ENCODE measurements at places on chromosomes 2 and 18.

DNA sequence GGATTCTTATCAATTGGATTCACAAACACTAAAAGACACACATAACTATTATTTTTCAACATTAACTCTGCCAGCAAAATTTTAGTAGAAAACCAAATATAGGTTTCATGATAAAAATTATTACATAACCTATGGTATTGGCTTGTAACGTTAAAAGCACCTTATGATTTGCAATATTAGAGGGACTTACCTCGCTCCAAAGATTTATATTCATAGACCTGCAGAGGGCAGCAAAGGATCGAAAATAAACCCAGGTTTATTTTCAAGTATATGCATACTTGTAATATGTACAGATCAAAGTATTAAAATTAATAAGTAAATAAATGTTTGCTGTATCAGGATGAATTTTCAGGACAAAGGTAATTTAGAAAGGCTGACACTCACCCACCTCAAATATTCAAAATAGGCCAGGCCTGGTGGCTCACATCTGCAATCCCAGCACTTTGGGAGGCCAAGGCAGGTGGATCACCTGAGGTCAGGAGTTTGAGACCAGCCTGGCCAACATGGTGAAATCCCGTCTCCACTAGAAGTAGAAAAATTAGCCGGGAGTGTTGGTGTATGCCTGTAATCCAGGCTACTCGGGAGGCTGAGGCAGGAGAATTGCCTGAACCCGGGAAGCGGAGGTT, 45.3 kb downstream of the LRPPRC start:
- no peak for DNase-seq

DNA sequence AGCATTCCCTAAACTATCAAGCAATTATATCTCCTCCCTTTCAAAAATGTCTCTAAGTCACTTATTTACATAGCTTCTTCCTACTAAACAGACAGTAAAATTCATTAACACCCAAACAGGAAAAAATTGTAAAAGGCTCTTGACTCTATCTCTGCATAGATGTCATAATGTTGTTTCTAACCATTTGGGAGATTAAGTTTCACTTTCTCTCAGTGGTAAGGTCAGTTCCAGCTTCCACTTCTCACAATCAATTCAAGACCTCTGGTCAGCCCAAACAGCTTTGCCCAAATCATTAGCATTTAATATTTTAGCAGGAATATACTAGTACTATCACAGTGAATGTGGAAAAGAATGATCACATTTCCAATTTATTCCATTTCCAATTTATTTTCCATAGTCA, 374.3 kb upstream of the MC4R start:
- DNase-seq, result no peak

DNA sequence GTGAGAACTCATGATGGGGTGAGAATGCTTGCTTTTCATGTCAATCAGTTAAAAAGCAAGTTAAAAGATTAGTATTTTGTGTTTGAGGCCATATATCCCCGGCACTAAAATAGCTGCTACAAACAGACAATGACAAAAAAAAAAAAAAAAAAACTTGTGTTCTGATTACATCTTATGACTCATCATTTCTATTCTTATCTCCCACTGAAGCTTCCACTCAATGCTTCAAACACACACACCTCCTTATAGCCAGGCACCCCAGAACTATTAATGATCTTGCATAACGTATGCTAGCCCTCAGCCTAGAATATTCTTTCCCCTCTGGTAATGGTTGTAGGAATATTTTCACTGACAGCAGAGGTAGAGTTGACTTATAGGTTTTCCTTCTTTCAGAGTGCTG, 778.3 kb downstream of the TRIB2 start:
- no peak for DNase-seq

GRCh38 chr2:118748245-118748885, 99.1 kb downstream of the EN1 start:
- DNase-seq, result no peak

- DNase-seq, result no peak
Observed at GRCh38 chr18:60377778-60378469, 5.3 kb upstream of the MC4R start.

DNA sequence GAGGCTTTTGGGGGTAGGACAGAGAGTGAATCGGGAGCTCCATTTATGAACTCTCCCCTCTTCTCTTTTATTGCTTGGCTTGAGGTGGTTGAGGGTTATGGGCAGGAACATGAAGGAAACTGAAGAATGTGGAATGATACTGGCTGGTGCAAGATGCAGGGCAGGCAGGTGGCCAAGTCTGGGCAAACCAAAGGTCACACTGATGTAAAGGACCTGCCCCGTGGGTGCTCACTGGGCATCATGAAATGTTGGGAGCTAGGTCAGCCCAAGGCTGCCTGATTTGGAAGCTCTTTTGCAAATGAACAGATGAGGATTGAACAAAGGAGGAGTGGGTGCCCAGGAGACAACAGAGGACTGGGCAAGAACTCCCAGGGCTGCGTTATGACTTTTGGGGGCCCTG, 328.9 kb downstream of the CLIP4 start:
- no peak for DNase-seq

- DNase-seq, result no peak
Observed at GRCh38 chr2:157900684-157901083, 24.6 kb upstream of the ACVR1 start.

GRCh38 chr2:169072163-169072925, 3.0 kb downstream of the DHRS9 start:
- peak; percentile 14 for DNase-seq

DNA sequence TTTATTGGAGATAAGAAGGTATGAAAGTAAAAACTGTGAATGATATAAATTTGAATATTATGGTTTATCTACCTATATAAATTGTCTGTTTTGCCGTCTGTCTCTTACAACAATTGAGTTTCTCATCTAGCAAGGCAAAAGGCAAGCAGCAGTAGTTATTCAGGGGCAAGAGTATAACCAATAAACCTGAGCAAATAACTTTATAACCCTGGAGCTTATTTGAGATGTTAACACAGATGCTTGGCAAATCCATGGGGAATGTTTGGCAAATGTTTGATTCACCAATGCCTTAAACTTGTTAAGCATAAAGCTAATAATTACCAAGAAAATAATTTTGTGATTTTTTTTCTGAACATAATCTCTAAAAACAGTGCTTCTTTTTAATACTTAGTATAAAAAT, 9.9 kb upstream of the EPHA4 start:
- no peak for DNase-seq

- no peak for DNase-seq
Observed at GRCh38 chr2:227942965-227943364, 71.5 kb downstream of the DAW1 start.

DNA sequence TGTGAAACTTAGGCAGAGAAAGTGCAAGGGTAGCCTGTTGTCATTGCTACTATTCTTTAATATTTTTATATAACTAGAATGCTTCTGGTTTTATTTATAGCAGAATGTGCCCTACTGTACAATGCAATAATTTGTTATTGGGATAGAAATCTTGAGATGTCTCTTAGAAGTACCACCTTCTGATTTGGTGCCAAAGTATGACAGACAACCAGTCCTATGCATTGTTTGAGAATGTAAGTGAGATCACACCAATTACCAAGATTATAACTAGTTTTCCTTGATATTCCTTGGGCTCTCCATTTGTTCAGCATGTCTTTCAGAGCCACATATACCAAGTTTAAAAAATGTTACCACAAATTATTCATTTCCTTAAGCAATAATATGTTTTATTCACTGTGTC, 399.7 kb downstream of the CPS1 start:
- DNase-seq, result no peak

DNA sequence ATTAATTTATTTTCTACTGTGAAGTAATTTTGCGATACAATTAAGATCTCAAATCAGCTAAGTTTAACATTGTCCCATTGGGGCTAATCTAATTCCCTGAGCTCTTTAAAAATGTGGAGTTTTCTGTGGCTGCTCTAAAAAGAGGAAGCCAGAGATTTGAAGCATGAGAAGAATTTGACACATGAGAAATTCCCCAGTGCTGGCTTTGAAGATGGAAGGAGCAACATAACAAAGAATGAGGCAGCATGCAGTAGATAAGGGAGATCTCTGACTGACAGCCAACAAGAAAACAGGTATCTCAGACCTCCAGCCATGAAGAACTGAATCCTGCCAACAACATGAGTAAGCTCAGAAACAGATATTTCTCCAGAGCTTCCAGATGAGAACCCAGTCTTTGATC, 308.4 kb downstream of the ZNF804A start:
- DNase-seq, result no peak

- no peak for DNase-seq
Observed at GRCh38 chr2:159960414-159960813, 102.0 kb downstream of the PLA2R1 start.

- peak; percentile 87 for DNase-seq
Observed at GRCh38 chr2:119223521-119224390, at the start of gene STEAP3. STEAP3 (plus strand) TSS chr2:119223834; CDS start chr2:119231013, 7,179 bp downstream.

GRCh38 chr2:220279372-220279771, 651.9 kb downstream of the SLC4A3 start:
- no peak for DNase-seq

- no peak for DNase-seq
Observed at GRCh38 chr2:137178951-137179377, 413.6 kb downstream of the THSD7B start.

DNA sequence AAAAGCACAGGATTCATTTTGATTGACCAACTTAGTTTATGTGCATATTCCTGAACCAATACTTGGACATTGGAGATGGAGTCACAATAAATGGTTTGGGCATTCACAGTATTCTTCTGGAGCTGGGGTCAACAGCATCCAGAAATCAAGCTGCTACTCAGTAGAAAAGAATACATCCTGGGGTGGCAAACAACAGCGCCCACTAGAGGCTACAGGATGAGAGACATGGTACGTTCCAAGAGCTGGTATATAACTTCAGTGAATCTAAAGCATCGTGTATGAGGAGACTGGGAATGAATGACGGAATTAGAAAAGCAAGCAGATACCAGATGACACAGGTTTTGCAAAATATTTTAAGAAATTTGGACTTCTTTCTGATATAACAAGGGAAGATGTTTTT, 142.9 kb upstream of the FIGN start:
- peak; percentile 62 for DNase-seq

DNA sequence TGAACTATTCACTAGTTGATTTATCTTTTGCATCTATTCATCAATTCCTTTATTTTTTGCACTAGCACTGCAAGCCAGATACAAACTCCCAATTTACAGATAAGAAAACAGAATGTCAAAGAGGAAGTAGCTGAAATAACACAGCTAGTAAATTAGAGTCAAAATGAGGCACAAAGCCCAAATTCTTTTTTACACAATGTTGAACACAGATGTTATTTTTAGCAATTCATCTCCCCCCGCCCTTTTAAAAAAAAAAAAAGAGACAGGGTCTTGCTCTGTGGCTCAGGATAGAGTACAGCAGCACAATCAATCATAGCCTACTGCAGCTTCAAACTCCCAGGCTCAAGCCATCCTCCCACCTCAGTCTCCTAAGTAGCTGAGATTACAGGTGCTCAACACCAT, 127.8 kb downstream of the CCBE1 start:
- DNase-seq, result no peak

- DNase-seq, result no peak
Observed at GRCh38 chr2:65320946-65321345, 93.3 kb downstream of the ACTR2 start.

DNA sequence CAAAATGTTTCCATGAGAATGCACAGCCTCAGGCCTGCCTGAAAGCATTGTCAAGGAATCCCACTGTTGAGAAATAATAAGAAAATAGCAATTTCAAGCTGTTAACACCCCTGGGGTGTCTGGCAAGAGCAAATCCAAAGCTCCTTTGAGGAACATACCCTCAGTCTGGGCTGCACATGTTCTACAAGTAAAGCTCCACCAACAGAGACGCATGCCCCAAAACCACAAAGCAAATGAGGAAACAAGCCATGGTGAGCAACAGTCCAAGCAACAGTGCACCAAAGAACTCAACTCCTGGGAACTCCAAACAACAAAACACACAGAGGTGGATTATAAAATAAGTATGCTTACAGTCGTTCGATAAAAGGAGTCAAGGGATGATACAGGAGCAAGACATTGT, 40.3 kb downstream of the CYP27C1 start:
- DNase-seq, result no peak

- DNase-seq, result no peak
Observed at GRCh38 chr2:176445956-176446355, 176.7 kb downstream of the MTX2 start.

GRCh38 chr2:18345848-18346247, 214.6 kb downstream of the RDH14 start:
- DNase-seq, result no peak

DNA sequence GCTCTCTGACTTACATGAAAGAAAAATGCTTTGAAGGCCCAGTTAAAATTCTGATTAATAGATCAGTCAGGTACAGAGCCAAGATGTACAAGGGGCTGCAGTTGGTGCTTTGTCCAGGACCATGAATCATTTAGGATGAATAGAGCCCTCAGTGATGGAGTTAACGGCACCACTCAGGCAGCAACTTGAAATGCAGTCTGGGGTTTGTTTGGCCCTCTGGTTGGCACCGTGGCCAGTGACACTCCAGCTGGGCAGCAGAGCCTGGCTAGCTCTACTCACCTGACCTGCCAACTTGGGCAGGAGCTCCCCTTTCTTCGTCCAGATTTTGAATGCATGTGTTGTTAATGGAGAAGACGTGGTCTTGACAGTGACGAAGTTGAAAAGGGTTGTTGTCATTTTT, 493.0 kb upstream of the ACVR2A start:
- DNase-seq, result peak; percentile 17

DNA sequence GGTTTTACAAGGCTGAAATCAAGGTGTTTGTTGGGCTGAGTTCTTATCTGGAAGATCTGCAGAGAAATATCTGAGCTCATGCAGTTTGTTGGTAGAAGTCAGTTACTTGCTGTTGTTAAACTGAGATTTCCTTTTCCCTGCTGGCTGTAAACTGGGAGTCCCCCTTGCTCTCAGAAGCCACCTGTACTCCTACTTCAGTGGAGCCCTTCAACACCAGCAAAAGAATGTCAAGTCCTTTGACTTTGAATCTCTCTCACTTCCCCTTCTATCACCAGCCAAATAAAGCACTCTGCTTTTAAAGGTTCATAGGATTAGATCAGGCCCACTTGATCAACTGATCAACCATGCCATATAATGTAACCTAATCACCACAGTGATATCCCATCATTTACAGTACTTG, 252.2 kb upstream of the CDH7 start:
- no peak for DNase-seq
